Cardiac muscle cell (in vitro differentiated cells and primary cell): ENCODE measurements at places on chromosomes 7 and 10. TPM values are rescaled to one million over a fixed set of nuclear protein-coding genes. Genes with fewer than 3 reads are reported as not detected.

The EPO gene
- 0.60 TPM in 1 of 2 replicates, not detected in the other for total RNA-seq

The APBB1IP gene
- total RNA-seq: not detected in 2 replicates

GRCh38 chr10:117360994-117361667 is 14.1 kb downstream of the PDZD8 start:
- no peaks in the 10 kb centered on the region for H3K27me3 ChIP-seq
- peaks cover 5% of the 10 kb centered on the region for H3K4me1 ChIP-seq
- H3K27ac ChIP-seq: no peak overlapping the region
- H3K4me3 ChIP-seq: no peak overlapping the region
- H3K36me3 ChIP-seq: no peaks in the 10 kb centered on the region

DNA sequence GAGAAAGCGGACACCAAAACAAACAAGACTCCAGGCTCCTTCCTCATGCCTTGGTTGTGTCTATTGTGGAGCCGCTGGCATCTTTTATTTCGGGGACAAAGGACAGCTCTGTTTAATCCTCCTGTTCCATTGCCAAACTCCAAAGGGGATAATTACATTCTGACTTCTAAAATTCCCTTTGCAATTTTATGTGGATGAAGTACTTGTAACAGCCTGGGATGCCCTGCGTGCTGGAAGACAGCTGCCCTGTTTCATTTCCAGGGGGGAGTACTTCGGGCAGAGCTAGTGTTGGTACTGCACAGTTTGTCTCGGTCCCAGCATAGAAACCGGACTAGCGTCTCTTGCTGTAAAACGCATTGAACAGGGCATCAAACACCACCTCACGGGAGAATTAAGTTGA is 90.9 kb downstream of the BAMBI start:
- no peak overlapping the region for H3K27ac ChIP-seq
- H3K27me3 ChIP-seq: no peaks in the 10 kb centered on the region
- no peaks in the 10 kb centered on the region for H3K36me3 ChIP-seq
- H3K4me3 ChIP-seq: no peak overlapping the region

GRCh38 chr7:36775061-36775620 is 50.8 kb upstream of the AOAH start:
- no peaks in the 10 kb centered on the region for H3K4me1 ChIP-seq
- no peaks in the 10 kb centered on the region for H3K27me3 ChIP-seq
- no peak for DNase-seq
- H3K27ac ChIP-seq: no peak overlapping the region
- H3K4me3 ChIP-seq: no peak overlapping the region
